ENCODE measurements at places on chromosomes 5 and 9.

GRCh38 chr9:10700291-10700690 is 87.5 kb upstream of the PTPRD start:
- no peak for DNase-seq

DNA sequence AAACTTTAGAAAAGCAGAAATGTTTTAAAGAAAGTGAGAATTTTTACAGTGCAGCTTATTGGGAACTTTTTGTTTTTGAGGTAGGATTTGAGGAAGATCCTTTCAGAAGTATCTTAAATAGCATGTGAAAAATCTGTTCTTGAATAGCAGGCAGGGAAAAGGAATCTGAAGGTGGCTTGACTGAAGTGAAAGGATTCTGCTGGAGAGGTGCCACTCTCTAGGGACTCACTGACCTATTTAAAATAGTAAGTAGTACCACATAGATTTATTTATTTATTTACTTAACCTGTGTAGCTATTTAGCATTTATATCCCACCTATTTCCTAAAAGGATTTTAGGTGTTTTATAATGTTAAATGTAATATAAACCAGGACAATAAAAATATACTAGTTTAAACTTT is 69.1 kb downstream of the NIPBL start:
- no peak for DNase-seq

DNA sequence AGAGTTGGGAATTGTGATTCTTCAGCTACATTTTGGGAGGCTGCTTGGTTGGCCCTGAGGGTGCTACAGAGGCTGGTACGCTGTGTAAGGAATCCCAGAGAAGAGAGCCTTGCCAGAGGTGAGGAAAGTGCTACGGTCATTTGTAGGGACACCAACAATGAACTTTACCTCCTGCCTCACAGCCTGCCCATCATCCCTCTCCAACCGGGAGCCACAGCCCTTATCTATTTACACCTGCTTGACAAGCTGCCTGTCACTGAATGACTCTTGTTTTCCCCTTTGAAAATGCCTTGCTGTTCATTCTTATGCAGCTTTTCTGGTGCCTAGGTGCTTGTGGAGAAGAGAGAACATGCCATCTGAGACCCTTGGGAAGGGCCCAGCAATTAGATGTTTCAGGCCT is 110.8 kb downstream of the PCSK1 start:
- no peak for DNase-seq

GRCh38 chr5:145295236-145295835 is 539.8 kb downstream of the PRELID2 start:
- DNase-seq, result no peak

GRCh38 chr5:142110046-142110531 is 1.5 kb downstream of the NDFIP1 start:
- DNase-seq, result peak; percentile 36

DNA sequence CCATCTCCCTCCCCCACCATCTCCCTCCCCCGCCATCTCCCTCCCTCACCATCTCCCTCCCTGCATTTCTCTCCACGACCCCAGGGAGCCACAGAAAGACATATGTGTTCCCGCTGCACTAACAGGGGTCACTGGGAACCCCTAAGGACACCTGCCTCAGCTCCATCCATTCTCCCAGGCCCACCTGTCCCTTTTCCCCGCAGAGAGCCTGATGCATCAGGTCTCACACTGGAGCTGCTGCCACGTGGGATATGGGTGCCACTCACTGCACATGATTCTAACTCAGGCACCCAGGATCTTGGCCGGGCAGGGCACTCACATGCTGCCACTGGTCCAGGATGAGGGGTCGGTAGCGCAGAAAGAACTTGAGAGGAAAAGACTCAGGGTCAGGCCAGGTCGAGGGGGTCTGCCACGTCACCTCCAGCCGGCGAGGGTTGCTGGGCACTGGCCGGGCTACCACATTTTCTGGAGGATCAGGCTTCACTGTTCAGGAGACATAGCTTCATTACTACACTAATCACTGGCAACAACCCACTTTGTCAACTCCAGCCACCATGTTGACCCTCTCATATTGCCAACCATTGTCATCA is 33.2 kb upstream of the ENHO start:
- no peak for DNase-seq

GRCh38 chr9:80222466-80223169 is 650.9 kb downstream of the TLE4 start:
- DNase-seq, result no peak

DNA sequence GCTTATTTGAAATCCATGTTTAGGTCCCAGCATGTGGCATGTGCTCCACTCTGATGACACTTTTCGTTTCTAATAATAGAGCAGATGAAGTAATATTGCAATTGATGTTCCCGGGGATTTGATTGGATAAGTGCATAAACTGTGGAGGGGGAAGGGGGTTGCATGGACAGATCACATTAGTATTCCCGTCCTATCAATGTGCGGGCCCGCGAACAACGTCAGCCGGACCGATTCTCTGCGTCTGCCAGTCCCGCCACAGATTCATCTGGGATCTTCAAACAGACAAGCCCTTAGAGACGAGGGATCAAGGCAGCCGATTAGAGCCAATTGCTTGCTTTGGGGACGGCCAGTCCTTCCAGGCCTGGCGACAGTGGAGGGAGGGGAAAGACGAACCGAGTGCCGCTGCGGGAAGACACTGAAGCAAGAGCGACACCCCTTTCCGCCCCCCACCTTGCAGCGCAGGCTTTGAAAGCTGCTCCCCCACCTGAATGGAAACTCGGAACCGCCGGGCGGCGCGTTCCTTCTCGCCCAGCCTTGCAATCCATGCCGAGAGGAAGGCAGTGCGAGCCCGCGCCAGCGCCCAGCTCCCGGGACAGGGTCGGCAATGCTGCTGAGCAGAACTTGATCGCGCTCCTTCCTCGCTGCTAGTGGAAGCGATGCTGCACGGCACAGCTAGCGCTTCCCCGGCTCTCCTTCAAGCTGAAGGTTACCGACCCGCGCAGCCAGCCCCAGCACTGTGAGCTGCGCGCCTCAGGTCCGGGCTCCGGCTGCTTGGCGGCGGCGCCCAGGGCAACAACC is at the start of gene RGS7BP:
Gene RGS7BP, plus strand, starts transcription at position 247 of the 798 bp plus-strand sequence. CDS start 610 bp downstream, outside the sequence.
- DNase-seq, result no peak

- no peak for DNase-seq
These were observed 58.9 kb downstream of the PLPPR1 start for GRCh38 chr9:101087426-101087825.

DNA sequence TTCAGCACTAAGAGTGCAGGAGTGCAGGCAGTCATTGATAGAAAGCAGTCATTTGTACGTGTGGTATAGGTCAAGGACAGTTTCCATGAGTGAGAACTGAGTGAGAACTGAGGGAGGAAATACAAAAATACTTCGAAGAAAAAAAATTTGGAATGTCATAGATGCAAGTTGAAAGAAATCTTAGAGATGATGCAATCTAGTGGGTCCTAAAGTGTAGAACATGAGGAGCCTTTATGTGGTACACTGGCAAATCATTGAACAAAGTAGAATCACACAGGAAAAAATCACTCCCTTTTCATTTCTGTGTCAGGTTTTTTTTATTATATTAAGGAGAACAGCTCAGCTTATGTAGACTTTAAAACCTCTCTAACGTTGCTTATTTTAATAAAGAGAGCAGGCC is 26.4 kb upstream of the SLC1A1 start:
- DNase-seq, result no peak

All from DND-41 (cell line).